A549 treated with ZK216348 at 1 μM for 4 hours (cell line): ENCODE measurements at places on chromosomes 7 and 10. TPM values are rescaled to one million over a fixed set of nuclear protein-coding genes. Genes with fewer than 3 reads are reported as not detected.

FOXK1 gene
- total RNA-seq: 8.6 to 14.0 TPM (median 11.9 TPM) in 5 replicates

PRSS37 gene
- total RNA-seq: not detected in 5 replicates

ABCF2 gene
- total RNA-seq: 49.7 to 70.8 TPM (median 65.5 TPM) in 5 replicates

MYO1G gene
- 0.11 to 0.17 TPM (median 0.15 TPM) in 5 replicates for total RNA-seq

HOGA1 gene
- total RNA-seq: 0.78 to 1.7 TPM (median 1.2 TPM) in 5 replicates

PPP1R9A gene
- 2.4 to 5.8 TPM (median 3.9 TPM) in 5 replicates for total RNA-seq

TRUB1 gene
- 11.3 to 18.7 TPM (median 15.9 TPM) in 5 replicates for total RNA-seq

GNGT1 gene
- not detected in 5 replicates for total RNA-seq

ZPBP gene
- total RNA-seq: not detected in 5 replicates

SLC29A4 gene
- 8.3 to 18.5 TPM (median 14.3 TPM) in 5 replicates for total RNA-seq

KCP gene
- total RNA-seq: 0.12 to 0.36 TPM (median 0.18 TPM) in 5 replicates

CYTH3 gene
- 21.9 to 28.6 TPM (median 26.8 TPM) in 5 replicates for total RNA-seq

CPXM2 gene
- not detected in 5 replicates for total RNA-seq

PROSER2 gene
- total RNA-seq: 26.6 to 45.4 TPM (median 41.2 TPM) in 5 replicates

ZP3 gene
- total RNA-seq: 13.1 to 23.3 TPM (median 18.2 TPM) in 5 replicates

UNCX gene
- 0.21 TPM in 1 of 5 replicates, not detected in the others for total RNA-seq

STAG3 gene
- total RNA-seq: 0.06 to 0.40 TPM (median 0.21 TPM) in 5 replicates

GATA3 gene
- total RNA-seq: 3.2 to 5.7 TPM (median 4.4 TPM) in 5 replicates

SFRP5 gene
- total RNA-seq: 1.5 to 2.4 TPM (median 1.9 TPM) in 5 replicates

WEE2 gene
- not detected in 5 replicates for total RNA-seq

SPDYE2B gene
- not detected in 5 replicates for total RNA-seq

SMURF1 gene
- total RNA-seq: 22.3 to 28.1 TPM (median 23.4 TPM) in 5 replicates

GOLGA7B gene
- total RNA-seq: 2.9 to 4.5 TPM (median 4.0 TPM) in 5 replicates

ZNF438 gene
- 1.5 to 2.3 TPM (median 1.6 TPM) in 5 replicates for total RNA-seq

NAPEPLD gene
- 1.9 to 4.2 TPM (median 3.7 TPM) in 5 replicates for total RNA-seq

ELN gene
- 0.08 to 0.13 TPM (median 0.12 TPM) in 5 replicates for total RNA-seq

PBLD gene
- total RNA-seq: 2.6 to 3.5 TPM (median 3.2 TPM) in 5 replicates

ATOH7 gene
- 0.18 to 0.31 TPM (median 0.22 TPM) in 5 replicates for total RNA-seq

HOXA10 gene
- total RNA-seq: 7.3 to 8.9 TPM (median 7.7 TPM) in 5 replicates

LIPJ gene
- total RNA-seq: not detected in 5 replicates

MICU1 gene
- total RNA-seq: 49.8 to 58.6 TPM (median 57.5 TPM) in 5 replicates

AOC1 gene
- 0.06 TPM in 1 of 5 replicates, not detected in the others for total RNA-seq

CAMK2B gene
- total RNA-seq: 0.08 to 0.36 TPM (median 0.21 TPM) in 5 replicates

ZNF736 gene
- 0.03 TPM in 1 of 5 replicates, not detected in the others for total RNA-seq

LRRC61 gene
- total RNA-seq: 0.09 to 0.17 TPM (median 0.14 TPM) in 4 of 5 replicates, not detected in the other

OR13A1 gene
- total RNA-seq: not detected in 5 replicates

FAM25G gene
- 3.8 TPM in 1 of 5 replicates, not detected in the others for total RNA-seq

GGCT gene
- total RNA-seq: 67.5 to 110 TPM (median 74.4 TPM) in 5 replicates

SNCG gene
- 11.6 to 19.1 TPM (median 15.3 TPM) in 5 replicates for total RNA-seq

BTBD16 gene
- total RNA-seq: 0.22 to 0.92 TPM (median 0.58 TPM) in 5 replicates

GJD4 gene
- not detected in 5 replicates for total RNA-seq

FAM241B gene
- 13.3 to 22.9 TPM (median 18.8 TPM) in 5 replicates for total RNA-seq

MOGAT3 gene
- total RNA-seq: not detected in 5 replicates

TYSND1 gene
- 10.0 to 19.9 TPM (median 19.8 TPM) in 5 replicates for total RNA-seq

ZNF800 gene
- 8.3 to 12.2 TPM (median 10.9 TPM) in 5 replicates for total RNA-seq

HECW1 gene
- 12.5 to 16.8 TPM (median 13.5 TPM) in 5 replicates for total RNA-seq

TMEM273 gene
- total RNA-seq: not detected in 5 replicates

OR2A7 gene
- not detected in 5 replicates for total RNA-seq

MMP21 gene
- total RNA-seq: not detected in 5 replicates

IFIT1 gene
- 3.5 to 7.0 TPM (median 4.8 TPM) in 5 replicates for total RNA-seq

SEPTIN14 gene
- total RNA-seq: not detected in 5 replicates

GCC1 gene
- 14.2 to 15.8 TPM (median 14.5 TPM) in 5 replicates for total RNA-seq

AKR1C4 gene
- 0.27 to 0.50 TPM (median 0.32 TPM) in 4 of 5 replicates, not detected in the other for total RNA-seq

TAF5 gene
- 3.0 to 4.1 TPM (median 3.0 TPM) in 5 replicates for total RNA-seq

WDR37 gene
- 7.7 to 8.6 TPM (median 8.1 TPM) in 5 replicates for total RNA-seq

GNAT3 gene
- total RNA-seq: not detected in 5 replicates

NKX1-2 gene
- 0.07 TPM in 1 of 5 replicates, not detected in the others for total RNA-seq

SLC16A9 gene
- total RNA-seq: 0.08 to 0.26 TPM (median 0.13 TPM) in 5 replicates
